ENCODE measurements at places on chromosomes 3 and 15.

DNA sequence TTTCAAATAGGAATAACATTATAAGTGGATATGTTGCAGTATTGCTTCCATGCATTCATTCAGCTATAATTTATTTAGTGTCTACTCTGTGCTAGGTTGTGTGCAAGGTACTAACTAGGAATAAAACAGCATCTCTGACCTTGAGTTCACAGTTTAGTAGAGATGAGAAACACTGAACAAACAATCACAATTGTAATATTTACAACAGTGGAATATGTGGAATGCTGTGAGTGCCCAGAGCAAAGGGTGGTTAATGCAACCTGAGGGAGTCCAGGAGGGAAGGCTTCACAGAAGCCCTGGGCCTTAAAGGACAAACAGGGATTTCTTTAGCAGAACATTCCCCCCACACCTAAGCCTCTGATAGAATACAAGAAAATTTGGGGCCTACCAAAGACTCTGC, 13.3 kb downstream of the SFMBT1 start:
- DNase-seq: no peak

GRCh38 chr3:182104881-182105280, 393.2 kb downstream of the SOX2 start:
- DNase-seq: no peak

DNA sequence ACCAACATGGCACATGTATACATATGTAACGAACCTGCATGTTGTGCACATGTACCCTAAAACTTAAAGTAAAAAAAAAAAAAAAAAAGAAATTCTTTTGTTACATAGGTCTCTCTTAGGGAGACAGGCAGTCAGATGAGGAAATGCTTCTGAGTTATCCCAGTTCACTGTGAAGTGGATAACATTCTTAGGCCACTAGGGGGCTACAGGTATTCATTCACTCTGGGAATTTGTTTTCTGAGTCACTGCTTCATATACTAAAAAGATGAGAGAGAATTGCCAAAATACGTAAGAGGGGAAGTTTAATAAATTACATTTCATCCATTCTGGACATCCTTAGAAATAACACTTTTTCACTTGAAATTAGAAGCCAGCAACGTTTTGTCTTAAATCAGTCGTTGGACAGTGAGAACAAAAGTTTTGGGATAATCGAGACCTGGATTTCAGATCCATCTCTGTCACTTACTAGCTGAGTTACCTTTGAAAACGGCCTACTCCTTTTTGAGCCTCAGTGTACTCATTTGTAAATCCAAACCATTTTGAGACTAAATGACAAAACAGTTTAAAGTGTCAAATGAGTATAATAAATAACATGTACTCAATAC, 738.4 kb upstream of the ALCAM start:
- no peak for DNase-seq

- DNase-seq: no peak
Measured at GRCh38 chr3:153756816-153757215, 364.4 kb upstream of the ARHGEF26 start.

DNA sequence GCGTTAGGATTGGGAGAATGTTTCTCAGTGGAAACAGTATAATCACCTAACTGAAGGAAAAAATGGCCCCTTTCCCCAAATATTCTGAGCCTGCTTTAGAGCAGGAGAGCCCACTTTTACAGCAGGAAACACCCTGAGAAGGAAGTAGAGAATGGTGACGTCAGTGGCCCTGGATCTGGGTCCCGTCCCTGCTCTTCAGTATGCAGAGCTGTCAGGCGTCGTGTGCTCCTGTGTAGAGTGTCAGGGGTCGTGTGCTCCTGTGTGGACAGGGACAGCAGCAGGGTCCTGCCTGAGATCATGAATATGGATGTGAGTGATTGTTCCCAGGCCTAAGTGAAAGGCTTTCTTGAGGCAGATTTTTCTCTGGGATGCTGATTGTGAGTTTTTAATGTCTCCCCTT, 45.2 kb downstream of the CGNL1 start:
- DNase-seq: no peak

DNA sequence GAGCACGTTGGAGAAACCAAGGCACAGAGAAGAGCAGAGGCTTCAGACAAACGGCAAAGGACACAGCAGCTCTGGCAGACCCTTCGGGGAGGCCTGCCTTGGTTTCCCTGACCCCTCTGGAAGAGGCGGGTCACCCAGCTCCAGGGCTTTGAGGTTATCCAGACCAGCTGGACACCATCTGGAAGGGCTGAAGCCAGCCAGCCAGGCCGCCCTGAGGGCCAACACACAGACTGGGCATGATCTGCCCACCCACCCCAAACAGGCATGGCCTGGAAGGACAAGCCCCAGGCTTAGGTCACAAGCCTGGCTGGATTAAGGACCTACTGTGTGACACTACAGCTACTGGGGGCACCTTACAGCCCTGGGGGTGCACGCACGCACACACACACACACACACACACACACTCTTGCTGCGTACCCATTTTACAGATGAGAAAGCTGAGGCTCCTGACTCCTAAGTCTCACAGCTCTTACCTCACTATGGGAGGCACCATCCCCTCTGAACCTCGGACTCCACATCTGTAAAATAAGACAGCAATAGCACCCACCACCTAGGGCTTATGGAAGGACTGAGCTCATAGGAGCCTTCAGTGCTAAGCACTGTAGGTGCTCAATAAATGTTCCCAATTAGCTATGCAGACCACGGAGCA, 10.8 kb downstream of the PLXND1 start:
- no peak for DNase-seq

- no peak for DNase-seq
Measured at GRCh38 chr3:10234526-10235230, 13.6 kb upstream of the TATDN2 start.

DNA sequence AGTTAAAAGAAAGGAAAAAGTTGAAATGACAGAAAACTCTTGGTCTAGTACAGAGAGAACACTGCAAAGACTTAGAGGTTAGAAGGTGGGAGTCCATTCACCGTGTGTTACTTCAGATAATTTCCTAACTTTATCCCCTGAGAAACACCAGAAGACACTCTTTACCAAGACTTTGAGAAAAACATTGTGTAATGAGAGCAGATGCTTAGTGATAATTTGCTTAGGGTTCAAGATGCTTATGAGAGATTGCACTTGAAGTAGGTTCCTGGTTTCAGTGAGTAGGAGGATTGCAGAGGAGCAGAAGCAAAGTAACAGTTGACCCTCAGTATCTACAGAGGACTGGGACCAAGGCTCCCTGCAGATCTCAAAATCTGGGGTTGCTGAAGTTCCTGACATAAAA, 594.1 kb downstream of the NR2F2 start:
- no peak for DNase-seq

DNA sequence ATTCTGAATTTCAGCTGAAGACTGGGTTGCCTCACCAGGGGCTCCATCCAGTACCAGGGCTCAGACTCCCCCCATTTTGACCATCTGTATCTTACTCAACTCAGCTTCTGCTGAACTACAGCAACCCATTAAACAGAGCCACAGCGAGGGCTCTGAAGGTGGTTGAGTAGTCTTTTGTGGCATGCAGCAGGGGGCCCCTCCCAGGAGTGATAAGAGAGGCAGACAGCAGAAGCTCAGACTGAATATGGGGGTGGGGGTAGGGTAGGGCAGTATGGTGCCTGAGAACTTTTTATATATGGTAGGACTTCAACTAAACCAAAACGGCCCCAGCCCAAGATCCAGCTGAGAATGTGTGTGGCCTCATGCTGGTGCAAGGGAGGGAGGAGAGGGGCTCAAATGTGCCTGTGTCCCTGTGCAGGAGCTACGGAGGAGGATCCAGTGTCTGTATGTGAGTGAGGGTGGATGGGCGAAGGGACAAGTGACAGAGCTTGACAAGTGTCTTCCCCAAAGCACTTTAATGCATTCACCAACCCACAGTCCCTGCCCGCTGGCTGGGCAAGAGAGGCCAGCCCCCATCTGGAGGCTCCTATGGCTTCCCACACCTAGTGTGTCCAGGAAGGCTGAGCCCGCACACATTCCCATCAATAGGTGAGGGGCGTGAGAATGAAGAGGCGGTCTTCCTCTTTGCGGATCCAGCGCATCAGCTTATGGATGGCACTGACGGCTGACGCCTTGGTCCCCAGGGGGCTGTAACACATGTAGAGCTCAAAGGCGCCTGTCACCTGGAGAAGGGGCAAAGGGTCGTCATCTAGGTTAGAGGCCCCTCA, 4.9 kb upstream of the MST1R start:
- DNase-seq: no peak

DNA sequence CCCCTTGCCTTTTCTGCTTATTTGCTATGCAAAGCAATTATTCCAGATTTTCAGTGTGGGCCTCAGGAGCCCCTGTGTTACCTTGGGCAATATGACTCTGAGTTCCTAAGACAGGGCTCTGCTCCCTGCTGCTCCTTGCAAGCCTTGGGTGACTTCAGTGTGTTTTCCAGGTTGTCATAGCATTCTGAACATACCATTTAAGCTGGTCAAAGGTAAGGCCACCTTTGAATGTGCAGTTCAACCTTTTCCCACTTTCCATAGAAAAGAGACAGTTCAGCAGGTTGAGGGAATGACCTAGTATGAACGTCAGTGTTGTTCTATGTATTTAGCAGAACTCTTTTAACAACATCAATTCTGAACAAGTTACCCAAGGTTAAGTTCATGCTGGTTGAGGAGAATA, 302.2 kb downstream of the PTPRG start:
- no peak for DNase-seq

DNA sequence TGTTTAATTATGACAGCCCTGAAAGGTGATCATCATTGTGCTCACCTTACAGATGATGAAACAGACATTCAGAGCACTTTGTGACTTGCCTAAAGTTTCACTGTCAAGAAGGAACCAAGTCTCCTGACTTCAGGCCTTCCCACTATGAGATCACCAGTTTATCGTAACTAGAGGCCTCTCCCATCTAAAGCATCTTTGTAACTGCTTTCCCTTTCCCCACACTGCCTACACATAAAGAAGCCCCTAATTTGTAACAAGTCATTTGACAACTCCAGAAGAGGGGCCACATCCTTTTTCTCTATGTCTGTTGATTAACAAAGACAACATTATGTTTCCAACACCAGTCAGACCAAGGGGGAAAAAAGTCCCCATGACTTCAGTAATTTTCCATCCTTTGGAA, 1.1 kb downstream of the KLHL6 start:
- DNase-seq: no peak

GRCh38 chr3:116059421-116060096, 385.7 kb downstream of the LSAMP start:
- DNase-seq: no peak

DNA sequence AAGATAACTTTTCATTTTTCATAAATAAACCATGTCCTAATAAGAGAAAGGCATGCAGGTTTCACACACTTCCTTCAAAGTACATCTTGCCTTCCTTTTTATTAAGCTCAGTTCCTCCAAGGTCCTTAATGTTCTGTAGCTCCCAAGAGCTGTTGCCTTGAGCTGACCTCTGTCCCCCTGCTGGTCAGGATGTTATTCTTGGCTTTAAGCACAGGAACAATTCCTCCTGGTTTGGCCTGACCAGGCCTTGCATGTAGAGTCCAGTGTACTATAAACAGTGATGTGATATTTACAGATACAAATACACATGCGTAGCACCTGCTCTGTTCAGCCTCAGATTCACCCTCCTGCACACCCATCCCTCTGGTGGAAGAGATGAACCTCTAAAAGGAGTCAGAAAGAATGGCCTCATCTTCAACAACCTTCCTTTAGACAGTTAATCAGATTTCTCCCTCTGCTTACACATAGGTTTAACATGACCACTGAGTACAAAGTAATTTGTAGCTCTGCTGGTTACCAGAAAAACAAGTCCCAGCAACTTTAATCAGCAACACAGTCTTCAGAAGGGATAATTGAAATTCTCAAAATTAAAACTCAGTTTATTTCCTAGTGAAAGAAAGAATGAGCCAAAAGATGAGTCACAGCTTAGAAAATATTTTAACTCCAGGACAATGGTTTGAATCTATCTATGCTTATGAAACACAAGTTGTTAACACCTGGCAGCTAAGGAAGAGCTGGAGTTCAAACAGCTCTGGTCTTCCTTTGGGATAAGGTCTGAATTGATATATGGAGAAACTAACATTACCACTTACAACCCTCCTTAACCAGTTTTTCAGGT, 46.5 kb downstream of the PTPN9 start:
- DNase-seq: no peak

GRCh38 chr3:64878362-64878761, 190.6 kb upstream of the ADAMTS9 start:
- no peak for DNase-seq

DNA sequence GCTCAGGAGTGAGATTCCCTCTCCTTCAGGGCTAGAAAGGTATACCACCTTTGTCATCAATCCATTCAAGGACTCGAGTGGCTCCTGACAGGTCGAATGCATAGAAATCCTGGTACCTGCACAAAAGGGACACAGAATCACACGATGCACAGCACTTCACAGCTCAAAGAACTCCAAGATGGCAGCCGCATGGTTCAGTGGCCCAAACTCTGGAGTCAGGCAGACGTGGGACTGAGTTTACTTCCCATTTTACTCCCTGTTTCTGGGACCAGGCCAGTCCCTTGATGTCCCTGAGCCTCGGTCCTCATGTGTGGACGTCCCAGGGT, 536 bp downstream of the WDR73 start:
- no peak for DNase-seq

GRCh38 chr3:46214751-46215352, 6.7 kb upstream of the CCR1 start:
- no peak for DNase-seq

- DNase-seq: no peak
Measured at GRCh38 chr15:80992006-80992405, 2.4 kb upstream of the MESD start.

DNA sequence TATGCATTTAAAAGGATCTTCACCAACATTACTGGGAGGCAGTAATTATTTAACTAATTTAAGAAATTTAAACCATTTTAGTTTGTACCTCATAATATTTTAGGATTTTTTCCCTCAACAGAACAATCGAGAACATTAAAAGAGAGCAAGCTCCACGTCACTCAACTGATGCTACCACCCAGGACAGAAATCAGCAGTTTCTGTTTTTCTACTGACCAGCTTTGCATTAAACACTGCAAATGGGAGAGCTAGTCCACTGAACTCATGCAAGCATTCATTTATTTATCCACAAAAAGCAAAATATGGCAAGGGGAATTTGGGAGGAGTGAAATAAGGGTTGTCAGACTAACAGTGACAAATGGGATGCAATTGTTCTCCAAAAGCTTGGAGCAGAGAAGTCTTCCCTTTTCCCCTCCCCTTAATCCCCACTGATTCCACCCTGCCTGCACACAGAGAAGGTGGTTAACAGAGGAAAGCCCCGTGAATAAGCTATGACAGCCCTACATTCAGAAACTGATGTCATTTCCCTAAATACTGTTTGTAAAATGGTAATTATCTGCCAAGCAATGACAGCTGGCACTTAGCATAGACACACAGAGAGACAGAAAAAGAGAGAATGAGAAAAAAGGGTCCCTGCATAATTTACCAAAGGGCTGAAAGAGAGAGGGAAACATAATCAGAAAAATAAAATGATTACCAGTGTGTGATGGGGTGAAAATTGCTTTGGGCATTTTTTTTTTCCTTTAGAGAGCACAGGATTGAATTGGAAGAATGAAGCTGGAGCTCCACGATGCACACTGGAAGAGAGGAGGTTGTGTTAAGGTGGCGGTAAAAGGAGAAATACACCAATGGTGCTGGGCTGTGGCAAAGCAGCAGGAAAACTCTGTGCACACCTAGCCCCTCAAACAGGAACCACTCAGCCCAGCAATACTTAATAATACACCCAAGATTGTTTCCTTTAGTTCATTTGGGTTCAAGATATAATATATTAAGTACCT, 777.4 kb downstream of the TUSC7 start:
- no peak for DNase-seq

GRCh38 chr3:8891303-8891702, 72.0 kb downstream of the RAD18 start:
- no peak for DNase-seq
